ENCODE measurements at places on chromosomes 3 and 15. TPM values are rescaled to one million over a fixed set of nuclear protein-coding genes. Genes with fewer than 3 reads are reported as not detected.

Gene ZNF662
- 2.8 TPM for total RNA-seq

Gene ATP13A4
- total RNA-seq = 17.9 TPM

Gene LRRC34
- 0.82 TPM for total RNA-seq

Gene PYGO1
- 2.3 TPM for total RNA-seq

Gene SLC28A2
- 21.6 TPM for total RNA-seq

Gene NOX5
- total RNA-seq = 0.17 TPM

Gene GPR176
- 0.82 TPM for total RNA-seq

Gene STOML1
- 9.1 TPM for total RNA-seq

Gene NPAP1
- total RNA-seq = not detected

Gene PRTG
- 1.2 TPM for total RNA-seq

Gene GOLGA8N
- total RNA-seq = 4.2 TPM

DNA sequence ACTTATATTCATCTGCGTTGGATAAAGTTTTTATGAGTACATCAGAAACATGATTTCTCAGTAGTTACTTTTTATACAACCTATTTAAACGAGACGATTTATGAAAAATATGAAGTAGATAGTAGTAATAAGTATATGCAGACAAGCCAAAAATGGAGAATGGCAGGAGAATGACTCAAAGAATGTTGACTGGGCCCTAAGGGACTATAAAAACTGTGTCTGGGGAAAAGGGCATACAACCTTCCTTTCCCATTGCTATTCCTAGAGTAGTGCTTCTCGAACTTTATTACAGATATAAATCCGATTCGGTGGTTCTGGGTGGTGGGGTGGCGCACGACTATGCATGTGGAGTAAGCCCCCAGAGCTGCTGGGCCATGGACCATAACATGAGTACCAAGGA lies 558.5 kb downstream of the FOXP1 start:
- no peak for DNase-seq

GRCh38 chr3:72973031-72973723 lies 23.4 kb upstream of the PPP4R2 start:
- peak; percentile 88 for DNase-seq

DNA sequence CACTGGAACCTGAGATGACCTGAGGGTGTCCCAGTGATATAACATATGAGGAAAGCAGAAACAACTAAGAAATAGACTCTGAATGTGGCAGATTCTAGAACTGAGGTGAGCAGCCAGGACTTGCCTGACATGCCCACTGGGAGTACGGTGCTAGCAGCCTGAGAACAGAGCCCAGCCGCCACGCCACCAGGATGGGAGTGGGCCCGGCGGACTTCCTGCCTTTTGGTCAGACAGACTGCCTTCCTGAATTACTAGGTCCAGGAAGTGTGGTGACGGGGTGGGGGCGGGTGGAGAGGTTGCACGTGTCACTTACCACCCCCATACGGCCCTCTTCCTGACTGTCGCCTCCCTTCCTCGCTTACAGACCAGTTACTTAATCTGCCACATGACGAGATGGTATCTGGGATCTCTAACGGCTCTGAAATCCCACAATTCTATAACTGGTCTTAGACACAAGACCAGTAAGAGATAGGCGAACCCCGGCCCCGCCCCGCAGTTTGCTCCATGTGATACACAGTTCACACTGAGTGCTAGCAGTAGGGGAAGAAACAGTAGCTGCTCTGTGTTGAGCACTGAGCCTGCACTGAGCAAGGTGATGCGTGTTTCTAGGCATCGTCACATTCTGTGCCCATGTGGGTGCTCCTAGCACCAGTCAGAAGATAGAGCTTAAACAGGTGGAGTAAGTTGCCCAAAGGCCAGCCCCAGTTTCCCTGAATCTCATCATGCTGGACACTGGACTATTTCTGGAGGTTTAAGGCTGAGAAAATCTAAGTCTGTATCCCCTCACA lies 95.7 kb downstream of the CPN2 start:
- peak; percentile 74 for DNase-seq

DNA sequence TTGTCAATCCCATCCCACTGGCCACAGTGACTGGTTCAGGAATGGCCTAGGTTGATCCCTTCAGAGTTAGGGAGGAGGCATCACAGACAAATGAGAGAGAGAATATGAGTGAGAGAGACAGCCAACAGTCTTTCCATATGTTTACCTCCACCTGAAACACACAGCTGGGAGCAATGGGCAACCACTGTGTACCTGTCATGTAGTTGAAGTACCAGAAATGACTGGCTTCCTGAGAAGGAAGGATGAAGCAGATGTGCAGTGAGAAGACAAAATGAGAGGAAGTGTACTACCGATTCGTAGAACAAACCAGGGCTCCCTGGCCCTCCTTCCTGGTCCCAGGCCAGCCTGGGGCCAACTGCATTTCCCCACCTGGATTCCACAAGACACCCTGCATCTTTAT lies 27.4 kb downstream of the SRGAP3 start:
- no peak for DNase-seq

DNA sequence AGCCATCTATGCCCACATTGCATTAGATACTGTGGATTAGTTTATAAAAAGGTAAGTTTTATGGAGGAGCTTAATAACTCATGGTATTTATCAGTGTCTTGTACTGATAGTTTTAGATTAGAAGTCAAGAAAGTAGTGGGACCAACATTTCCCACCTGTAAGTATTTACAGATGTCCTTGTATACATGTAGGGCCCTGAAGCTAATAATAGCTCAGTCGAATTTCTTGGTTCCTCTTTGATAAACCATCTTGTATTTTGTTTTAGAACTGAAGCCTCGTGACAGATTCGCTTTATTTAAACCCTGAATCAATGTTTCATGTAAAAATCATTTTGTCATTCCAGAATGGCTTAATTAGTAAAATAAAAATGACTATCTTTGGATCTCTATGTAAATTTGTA lies 73.4 kb downstream of the CRYBG3 start:
- no peak for DNase-seq

DNA sequence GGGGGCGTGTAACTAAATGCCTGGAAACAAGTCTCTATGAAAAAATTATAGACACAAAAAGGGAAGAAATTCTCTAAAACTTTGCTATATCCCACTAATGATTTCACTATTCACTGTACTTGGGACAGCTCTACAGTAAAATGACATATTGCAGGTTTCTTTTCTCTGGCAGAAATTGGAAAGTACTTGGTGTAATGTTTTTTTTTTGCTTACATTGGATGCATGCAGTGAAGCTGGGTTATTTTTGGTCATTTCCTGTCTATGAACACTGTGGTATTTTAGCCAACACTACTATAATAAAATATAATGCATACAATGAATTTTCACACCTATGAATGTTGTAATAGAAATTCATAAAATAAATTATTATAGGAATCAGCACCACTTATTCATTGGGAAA lies 109.7 kb downstream of the LRRC49 start:
- no peak for DNase-seq

GRCh38 chr3:110016235-110016815 lies 679.0 kb upstream of the DPPA4 start:
- no peak for DNase-seq

DNA sequence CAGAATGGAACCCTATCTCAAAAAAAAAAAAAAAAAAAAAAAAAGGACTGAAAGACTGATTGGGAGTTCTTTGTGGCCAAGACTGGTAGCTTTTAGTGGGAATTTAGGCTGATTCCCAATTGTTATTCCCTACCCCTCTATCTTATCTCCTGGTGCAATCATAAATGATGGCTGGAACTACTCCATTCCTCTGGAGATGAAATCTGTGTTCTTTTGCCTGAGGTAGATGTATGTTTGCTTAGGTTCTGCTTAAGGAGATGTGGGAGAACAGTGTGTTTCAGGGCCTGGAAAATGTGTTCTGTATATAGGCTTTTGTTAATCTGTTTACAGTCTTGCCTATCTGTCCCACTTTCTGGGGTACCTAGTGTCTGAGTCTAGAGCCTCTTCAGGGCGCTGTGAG lies 19.5 kb downstream of the UBE2Q2 start:
- DNase-seq = no peak

- DNase-seq = peak; percentile 9
Measured at GRCh38 chr3:126147147-126147931, 33.0 kb downstream of the ALDH1L1 start.

GRCh38 chr3:41936384-41936783 lies 25.5 kb downstream of the ULK4 start:
- no peak for DNase-seq

DNA sequence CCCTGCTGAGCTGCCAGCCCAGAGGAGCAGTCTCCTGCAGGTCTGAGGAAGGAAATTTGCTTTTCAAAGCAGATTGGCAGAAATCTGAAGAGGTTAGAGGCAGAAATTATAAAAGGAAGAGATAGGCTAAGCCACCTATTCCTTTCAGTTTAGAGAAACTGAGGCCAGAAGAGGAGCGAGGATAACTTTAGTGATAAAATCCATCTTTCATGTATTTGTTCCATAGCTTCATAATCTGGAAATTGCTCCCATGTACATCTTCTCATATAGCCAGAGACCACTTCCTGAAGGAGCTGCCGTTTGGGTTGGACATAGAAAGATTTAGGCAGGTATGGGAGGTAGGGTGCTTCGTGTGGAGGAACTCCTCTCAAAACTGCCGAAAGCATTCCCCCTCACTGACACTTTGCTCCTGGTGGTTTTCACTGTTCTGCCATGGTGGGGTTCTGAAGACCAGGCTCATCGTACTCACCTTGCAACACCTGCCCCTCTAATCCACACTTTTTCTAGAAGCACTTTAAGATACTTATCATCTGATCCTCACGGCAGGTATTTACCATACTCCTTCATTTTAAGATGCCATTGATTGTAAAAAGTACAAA lies 670 bp upstream of the ACAP2 start:
- no peak for DNase-seq

- no peak for DNase-seq
Measured at GRCh38 chr15:74951006-74951405, 5.6 kb downstream of the RPP25 start.

DNA sequence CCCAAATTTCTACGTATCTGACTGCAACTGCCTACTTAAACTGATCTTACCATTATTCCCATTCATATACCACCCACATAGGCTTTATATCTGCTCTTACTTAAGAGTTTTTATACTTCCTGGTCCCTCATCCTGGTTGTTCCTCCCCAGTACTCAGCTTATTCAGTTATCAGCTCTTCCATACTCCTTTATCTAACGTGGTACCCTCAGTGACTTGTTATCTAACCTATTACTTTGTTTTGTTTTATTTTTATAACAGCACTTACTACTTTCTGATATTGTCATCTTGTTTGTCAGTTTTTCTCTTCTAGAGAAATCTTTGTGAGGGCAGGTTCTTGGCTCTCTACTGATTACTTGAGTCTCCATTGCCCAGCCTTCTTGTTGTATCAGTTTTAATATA lies 100.6 kb downstream of the ZNF609 start:
- DNase-seq = no peak

DNA sequence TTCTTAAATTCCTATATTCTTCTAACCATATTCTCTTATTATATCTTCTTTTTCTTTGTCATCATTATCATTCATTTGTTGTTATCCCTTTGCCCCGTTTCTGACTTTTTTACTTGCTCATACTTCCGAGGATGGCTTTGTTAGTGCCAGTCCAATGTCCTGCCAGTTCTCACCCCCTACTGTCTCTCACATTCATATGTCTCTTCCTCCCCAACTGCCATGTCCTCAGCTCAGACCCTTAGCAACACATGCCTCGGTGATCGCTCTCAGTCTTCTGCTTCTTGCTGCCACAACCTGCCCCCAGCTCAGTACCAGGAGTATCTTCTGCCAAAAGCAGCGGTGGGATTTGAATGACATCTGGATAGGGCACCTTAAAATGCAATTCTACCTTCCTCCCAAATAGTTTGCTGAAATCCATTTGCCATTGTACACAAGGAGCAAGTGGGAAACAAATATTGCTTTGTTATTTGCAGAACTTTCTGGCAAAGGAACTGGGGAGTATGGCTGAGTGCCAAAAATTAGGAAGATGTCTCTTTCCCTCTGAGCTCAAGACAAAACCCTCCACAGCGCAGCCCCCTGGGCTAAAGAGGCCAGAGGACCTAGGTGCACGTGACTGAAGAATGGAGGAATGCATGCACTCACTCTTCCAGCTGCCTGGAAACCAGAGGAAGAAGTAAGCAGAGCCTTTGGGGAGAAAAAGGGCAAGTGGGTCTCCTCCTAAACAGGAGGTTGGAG lies 57.7 kb upstream of the CTNNB1 start:
- DNase-seq = no peak

DNA sequence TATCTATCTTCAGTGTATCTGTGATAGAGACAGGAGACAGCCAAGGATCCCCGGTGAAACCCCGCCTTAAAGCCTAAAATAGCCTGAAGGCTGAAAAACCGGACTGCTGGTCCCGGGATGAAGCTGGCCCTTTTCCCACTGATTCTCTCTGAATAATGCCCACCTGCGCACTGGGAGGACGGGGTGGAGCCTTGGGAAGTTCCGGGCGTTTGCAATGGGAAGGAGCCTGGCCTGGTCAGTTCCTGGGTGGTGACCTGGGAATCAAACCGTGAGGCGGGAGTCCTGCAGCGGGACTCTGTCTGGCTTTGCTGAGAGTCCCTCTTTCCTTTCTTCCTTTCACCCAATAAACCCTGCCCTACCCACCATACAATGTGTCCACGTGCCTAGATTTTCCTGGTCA lies 157.9 kb downstream of the C3orf38 start:
- no peak for DNase-seq

DNA sequence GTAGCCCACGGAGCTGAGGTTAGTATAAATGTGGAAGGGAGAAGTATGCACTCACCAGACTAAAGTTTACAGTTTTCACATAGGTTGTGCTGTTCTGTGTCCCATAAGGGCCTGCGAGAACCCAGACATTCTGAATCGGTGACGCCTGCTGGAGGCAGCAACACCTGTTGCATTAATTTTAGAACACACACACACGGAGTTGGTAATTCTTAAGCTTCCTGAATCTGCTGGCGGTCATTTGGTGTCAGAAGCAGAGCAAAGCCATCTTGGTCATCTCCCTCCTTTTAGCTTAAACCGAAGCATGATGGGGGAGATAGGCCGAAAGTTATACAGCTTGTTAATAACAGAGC lies 41.1 kb upstream of the AP3B2 start:
- no peak for DNase-seq

- DNase-seq = no peak
Measured at GRCh38 chr3:11288021-11288491, 15.9 kb downstream of the ATG7 start.

DNA sequence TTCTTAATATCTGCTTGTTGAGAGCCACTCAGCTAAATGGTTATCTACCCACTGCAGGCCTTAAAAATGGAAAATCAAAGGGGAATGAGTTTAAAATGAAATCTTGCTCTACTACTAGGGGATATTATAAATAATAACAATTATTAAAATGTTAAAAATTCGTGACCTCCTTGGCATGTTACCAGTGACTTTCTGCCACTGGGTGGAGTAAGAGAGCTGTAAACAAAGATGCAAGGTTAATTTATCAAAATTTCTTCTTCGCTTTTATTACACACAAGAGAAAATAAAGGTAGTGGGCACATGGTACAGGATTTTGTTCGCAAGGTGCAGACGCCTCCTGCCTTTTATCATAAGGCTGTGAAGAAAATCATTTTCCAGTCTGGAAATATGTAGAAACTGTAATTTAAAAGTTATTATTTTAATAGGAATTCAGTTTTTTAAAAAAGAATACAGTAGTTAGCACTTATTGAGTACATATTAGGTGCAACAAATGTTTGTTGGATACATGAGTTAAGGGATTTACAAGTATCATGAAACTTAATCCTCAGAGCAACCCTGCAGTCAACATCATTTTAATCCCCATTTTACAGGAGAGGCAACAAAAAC lies 272.6 kb downstream of the SUCLG2 start:
- DNase-seq = no peak

GRCh38 chr3:57559526-57559925 lies 3.5 kb downstream of the PDE12 start:
- DNase-seq = no peak

- no peak for DNase-seq
Measured at GRCh38 chr15:52183562-52184173, 7.5 kb downstream of the GNB5 start.

- DNase-seq = no peak
Measured at GRCh38 chr3:95775486-95776094, 1038.8 kb upstream of the EPHA6 start.

All from colonic mucosa (tissue), 4 donors.